ENCODE measurements at places on chromosomes 13 and 19.

GRCh38 chr13:31090096-31090495 lies 71.6 kb downstream of the HSPH1 start:
- DNase-seq = no peak

DNA sequence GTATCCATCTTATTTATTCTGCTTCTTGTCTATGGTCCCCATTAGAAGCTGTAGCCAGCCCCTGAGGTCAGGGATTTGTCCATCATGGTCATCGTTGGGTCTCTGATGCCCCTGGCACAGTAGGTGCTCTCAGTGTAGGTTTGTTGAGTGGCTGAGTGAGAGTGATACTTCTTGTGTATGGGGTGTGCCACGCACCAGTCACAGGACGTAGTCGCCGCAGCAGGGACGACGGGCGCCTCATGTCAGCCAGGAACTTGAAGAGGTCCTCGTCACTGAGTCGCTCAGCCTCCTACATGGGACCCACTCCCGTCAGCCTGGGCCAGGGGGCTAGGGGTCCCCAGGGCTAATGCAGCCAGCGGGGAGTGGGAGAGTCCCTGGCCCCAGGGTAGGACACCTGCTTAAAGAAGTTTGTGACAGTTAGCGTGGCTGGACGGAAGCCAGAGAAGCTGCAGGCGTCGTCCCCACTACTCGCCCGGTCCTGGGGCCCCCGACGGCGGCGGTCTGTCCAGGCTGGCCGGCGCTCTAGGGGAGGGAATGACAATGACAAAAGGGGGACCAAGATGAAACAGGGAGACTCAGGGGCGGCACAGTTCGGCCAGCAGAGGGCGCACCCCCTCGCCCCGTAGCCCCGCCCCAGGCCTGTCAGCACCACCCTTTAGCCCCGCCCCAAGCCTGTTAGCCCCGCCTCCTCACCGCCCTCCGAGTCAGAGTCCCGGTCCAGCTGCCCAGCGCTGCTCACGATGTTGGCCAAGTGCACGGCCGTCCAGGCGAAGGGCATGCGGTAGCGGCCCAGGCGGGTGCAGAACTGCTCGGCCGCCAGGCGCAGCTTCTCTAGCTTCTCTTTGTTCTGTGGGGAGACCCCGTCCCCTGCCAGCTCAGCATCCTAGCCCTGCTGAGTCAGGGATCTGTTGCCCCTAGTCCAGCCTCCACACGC lies 3.7 kb downstream of the ANGPTL8 start:
- no peak for DNase-seq

DNA sequence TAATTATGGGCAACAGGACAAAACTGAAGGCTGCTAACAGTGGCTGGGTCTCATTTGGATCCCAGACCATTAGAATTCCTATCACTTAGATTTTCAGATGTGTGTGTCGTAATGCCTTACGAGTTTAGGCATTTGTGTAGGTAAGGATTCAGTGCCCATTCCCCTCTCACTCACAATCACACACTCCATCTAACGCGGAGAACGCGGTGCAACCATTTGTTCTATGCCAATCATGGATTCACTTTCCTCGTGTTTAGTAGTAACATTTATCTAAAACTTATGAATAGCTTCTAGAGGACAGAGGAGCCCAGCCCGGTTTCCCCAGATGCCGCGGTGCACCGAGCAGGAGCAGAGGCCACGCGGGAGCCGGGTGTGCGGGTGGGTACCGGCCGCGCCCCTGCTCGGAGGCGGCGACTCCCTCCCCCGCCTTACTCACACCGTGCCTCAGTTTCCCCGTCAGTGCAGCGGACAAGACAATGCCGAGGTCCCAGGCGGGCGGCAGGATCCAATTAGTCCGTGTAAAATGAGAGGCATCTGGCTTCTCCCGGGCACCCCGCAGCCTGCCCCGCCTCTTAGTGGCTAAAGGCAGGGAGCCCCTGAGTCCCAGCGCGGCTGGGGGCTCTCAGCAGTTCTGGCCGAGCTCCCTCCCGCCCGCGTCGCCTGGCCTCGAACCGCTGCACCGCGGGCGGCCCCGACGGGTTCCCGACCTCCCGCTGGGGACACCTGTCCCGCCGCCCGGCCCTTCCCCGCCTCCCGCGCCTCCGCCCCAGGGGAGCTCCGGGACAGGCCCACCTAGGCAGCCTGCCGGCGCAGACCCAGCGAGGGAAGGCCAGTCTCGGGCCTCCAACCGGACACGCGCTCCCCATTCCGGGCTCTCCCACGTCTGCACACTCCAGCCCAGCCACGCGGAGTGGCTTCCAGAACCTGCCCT lies 5.9 kb upstream of the C1QTNF9B start:
- no peak for DNase-seq

GRCh38 chr13:99636728-99637353 lies 135.6 kb downstream of the TM9SF2 start:
- no peak for DNase-seq

- no peak for DNase-seq
These were observed 126.6 kb upstream of the MCF2L start for GRCh38 chr13:112842343-112842856.

- no peak for DNase-seq
These were observed 138.1 kb upstream of the KL start for GRCh38 chr13:32878163-32878562.

GRCh38 chr19:40806423-40807146 lies 7.6 kb downstream of the EGLN2 start:
- DNase-seq = no peak

DNA sequence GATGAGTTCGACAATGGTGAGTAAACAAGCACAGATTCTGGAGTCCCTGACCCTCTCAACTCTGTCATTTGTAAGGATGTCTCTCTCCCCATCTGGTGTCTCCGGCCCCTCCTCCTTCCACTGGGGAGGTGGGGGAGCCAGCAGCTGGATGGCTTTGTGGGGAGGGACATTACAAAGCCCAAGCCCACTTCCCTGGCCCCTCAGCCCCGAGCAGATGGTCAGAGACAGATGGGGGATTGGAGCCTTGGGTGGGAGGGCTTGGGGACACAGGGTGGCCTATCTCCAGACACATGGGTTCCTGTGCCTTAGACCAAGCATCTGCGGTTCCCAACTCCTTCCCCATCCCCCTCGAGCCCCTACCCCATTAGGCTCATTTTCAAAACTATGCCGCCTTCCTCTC lies 2.5 kb downstream of the TIMM50 start:
- no peak for DNase-seq

DNA sequence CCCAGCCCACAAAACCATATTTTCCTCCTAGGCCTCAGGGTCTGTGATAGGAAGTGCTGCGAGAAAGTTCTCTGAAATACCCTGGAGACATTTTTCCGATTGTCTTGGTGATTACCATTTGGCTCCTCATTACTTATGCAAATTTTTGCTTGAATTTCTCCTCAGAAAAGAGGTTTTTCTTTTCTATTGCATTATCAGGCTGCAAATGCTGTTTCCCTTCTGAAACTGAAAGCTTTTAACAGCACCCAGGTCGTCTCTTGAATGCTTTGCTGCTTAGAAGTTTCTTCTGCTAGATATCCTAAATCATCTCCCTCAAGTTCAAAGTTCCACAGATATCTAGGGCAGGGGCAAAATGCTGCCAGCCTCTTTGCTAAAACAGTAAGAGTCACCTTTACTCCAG lies 434.2 kb downstream of the PCDH20 start:
- DNase-seq = no peak

DNA sequence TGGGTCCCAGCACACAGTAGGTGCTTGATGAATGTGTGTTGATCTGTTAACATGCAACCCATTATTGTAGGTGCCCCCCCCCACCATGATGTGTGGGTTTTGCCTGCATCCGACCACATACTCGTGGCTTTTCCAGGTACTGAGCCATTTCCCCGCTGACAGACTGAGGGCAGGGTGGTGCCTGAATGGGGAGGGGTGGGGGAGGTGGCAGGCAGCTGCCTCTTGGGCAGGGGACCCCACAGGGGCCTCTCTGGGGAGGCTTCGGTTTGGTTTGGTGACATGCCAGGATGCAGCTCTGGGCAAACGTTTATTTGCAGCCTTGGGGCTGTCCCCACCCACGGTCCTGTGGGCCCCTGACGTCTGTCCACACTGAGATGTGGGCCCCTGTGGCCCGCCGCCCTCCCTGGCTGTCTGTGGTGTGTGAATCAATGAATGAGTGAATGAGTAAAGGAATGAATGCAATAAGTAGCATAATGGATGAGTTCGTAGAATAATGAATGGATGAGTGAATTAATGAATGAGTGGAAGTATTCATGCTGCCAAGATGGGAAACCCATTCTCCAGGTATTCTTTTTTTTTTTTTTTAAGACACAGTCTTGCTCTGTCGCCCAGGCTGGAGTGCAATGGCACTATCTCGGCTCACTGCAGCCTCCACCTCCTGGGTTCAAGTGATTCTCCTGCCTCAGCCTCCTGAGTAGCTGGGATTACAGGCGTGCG lies 9.0 kb upstream of the JUND start:
- DNase-seq = no peak

GRCh38 chr13:21837841-21838551 lies 167.1 kb downstream of the FGF9 start:
- DNase-seq = no peak

DNA sequence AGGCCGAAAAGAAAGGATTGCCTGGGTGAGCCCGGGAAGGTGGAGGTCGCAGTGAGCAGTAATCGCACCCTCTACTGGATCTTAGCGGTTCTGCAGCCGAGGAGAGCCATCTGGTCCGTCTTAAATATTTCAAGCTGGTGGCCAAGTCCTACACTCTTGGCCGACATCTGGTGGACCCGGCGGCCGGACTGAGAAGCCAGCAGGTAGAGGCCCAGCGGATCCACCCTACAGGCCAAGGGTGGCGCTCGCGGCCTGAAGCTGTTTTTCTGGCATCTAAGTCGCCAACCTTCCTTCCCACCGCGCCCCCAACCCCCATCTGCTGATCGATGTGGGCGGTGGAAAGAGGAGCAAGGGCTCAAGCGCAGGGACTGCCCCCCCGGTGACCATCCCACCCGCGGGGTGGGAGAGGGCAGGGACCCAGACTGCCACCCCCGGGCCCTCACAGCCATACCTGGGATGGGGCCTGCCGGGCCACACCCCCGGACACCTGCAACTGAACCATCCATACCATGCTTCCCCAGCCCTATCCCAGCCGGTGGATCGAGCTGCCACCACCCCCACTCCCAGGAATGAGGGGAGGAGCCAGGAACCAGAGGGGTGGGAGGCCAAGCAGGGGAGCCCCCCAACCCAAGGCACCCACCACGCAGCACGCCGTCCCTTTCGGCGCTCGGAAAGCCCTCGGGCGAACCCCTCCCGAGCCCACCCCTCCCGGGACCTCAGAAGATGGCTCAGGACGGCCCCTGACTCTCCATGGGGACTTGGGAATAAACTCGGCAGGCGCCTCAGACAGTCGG lies 46.3 kb upstream of the ZNF730 start:
- DNase-seq = no peak

DNA sequence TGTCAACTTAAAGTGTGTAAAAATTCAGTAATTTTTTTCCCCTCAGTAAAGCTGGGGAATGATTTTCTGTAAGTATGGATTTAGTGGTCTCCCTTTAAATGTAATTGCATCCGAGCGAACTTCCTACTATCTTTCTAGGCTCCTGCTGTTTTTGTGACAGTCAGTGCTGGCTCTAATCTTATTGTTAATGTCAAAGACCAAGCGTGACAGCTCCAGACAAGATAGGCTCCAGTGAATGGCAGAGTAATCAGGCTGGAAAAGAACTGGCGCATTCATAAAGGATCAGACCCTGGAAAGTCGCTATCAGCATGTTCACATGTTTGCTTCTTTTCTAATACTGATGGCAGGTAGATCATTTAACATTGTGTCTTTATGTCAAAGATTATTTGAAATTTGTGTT lies 908.0 kb upstream of the ATXN8OS start:
- DNase-seq = no peak

DNA sequence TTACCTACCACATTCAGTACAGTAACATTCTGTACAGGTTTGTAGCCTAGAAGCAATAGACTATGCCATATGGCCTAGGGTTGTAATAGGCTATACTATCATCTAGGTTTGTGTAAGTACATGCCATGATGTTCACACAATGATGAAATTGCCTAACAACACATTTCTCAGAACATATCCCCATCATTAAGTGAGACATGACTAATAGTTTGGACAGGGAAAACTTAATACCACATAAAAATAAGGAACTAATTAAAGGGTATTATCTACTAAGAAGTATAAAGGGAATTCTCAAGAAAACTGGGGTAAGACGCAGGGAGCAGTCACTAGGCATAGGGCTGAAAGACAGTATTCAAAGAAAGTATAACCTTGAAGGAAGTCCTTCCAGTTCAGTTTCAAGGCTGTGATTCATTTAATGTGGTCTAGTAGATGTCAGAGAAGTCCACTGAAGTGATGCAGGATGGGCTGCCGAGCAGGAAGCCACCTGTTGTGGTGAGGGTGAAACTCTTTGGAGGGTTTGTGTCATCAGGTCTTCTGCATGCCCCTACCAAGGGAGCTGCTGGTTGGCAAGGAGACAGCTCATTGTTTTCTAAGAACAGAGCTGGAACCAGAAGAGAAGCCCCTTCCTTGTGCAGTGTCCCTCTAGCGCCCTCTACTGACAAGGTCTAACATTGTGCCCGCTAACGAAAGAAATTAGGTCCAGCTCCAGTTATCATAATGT lies 122.9 kb downstream of the OLFM4 start:
- no peak for DNase-seq

GRCh38 chr19:897442-898039 lies 4.3 kb downstream of the RNU6-9 start:
- no peak for DNase-seq

- no peak for DNase-seq
These were observed 4.4 kb downstream of the EFNB2 start for GRCh38 chr13:106530980-106531481.

GRCh38 chr13:107069108-107069776 lies 501.3 kb upstream of the ARGLU1 start:
- DNase-seq = no peak

DNA sequence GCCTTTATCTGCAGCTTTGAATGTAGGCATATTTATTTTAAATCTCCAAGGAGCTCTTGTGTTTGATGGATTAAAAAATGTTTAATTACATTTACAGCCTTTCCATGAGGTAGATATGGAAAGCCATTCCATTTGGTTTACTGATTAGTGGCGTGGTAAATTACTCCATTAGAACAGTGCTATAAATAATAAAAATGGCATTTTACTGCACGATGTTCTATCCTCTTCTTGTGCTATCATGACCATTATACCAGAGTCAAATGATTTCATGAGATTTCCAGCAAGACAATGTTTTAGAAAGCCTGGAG lies 250.9 kb upstream of the HTR2A start:
- no peak for DNase-seq

GRCh38 chr19:47229676-47230053 lies 1.3 kb downstream of the BBC3 start:
- DNase-seq = no peak

- DNase-seq = no peak
These were observed 1152.9 kb downstream of the PCDH9 start for GRCh38 chr13:66077132-66077689.

DNA sequence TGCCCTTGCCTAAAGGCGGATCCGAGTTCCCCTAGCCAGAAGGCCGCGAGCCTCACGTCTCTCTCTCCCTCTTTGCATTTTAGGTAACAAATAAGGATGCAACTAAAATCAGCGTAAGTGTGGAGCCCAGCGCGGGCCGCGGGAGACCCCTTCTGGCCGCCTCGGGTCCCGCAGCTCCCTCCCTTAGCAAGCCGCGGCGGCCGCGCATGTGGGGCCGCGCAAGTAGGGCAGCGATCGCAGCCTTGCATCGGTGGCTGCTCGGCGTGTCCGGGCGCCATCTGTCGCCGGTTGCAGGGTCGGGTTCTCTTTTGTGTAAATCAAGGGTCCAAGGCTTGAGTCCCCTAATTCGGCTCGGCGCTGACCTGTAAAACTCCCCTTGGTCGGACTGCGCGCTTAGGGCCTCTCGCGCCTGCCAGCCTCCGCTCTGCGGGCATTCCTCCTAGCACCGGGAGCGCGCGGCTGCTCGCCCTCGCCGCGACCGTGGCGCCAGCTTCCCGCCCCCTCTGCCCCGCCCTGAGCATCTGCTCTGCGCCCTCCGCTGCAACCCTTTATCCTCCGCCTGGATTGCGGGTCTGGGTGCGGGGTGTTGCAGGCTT lies 2.7 kb downstream of the VSTM2B start:
- no peak for DNase-seq

Data from cortex of kidney (tissue), 1 donor.